ENCODE measurements at places on chromosomes 7 and 10. TPM values are rescaled to one million over a fixed set of nuclear protein-coding genes. Genes with fewer than 3 reads are reported as not detected.
A peak's percentile ranks its signal among the peaks of the same experiment; 100 is the strongest.

GRCh38 chr10:93995598-93996271 is 2.0 kb downstream of the PLCE1 start:
- no peak for DNase-seq

DNA sequence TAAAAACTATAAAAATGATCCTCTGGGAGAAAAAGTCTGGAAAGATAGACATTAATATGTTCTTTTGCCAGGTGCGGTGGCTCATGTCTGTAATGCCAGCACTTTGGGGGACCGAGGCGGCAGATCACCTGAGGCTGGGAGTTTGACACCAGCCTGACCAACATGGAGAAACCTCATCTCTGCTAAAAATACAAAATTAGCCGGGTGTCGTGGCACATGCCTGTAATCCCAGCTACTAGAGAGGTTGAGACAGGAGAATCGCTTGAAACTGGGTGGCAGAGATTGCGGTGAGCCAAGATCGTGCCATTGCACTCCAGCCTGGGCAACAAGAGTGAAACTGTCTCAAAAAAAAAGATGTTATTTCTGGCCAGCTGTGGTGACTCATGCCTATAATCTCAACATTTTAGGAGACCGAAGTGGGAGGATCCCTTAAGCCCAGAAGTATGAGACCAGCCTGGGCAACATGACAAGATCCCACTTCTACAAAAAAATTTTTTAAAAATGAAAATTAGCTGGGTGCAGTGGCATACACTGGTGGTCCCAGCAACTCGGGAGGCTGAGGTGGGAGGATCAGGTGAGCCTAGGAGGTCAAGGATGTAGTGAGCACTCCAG is 101.9 kb upstream of the LRRN3 start:
- no peak for DNase-seq

DNA sequence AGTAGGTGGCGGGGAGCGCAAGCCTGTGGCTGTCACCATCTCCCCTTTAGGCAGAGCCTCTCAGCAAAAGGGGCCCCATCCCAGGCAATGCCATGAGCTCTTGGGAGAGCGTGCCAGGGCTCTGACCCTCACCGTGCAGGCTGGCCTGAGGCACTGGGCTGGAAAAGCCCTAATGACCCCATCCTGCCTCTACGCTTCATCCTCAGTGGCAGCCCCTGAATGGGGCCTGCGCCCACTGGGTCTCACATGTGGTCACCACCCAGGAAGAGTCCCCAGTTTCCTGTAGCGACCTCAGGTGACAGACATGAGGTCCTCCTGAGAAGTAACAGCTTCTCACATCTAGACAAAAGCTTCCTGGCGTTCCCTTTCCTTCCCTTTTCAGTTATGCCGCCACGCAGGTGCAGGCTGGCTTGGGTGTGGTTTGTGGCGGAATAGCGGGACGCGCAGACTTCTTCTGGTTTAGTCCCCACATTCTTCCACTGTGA is 59.2 kb downstream of the CLEC2L start:
- no peak for DNase-seq

- peak; percentile 31 for DNase-seq
These were observed 451 bp downstream of the SRRT start for GRCh38 chr7:100875356-100875751.

- no peak for DNase-seq
These were observed 6.5 kb upstream of the OIT3 start for GRCh38 chr10:72887043-72887442.

DNA sequence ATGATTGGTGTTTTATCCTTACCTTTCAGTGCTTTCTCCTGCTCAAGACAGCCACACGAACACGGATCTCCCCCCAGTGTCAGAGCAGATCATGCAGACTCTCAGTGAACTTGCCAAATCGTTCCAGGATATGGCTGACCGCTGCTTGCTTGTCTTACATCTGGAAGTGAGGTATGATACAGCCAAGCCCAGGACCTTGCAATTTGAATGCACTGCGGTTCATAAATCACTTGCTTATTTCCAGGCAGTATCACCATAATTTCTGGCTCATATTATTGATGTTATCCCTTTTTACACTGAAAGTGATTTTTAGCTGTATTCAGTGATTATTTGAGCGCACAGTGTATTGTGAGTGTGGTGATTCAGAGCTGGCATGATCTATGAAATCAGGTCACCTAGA is 129.7 kb upstream of the LRGUK start:
- no peak for DNase-seq

DNA sequence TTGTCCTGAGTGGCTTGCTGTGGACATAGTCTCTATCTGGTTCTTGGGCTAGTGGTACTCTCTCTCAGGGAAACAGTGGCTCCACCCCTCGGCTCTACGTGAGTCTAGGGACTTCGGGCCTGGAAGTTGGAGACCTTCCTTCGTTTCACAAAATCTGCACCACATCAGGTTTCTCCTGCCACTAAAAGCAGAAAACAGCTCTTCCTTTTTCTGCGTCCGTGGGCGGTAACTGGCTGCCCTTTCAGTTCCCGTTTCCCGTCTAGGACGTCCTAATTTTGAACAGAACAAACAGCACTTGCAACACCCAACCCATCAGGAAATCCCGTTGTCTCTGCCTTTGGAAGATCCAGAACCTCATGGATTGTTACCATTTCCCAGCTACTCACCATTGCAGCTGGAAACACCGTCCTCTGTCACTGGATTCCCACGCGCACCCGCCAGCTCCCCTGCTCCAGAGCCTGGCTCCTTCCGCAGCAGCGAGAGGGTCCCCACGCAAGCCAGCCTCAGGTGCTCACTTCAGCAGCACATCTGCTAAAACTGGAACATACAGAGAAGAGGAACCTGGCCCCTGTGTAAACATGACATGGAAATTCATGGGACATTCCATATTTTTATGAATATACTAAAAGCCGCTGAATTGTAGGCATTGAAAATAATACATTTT is 311.4 kb upstream of the AKR1E2 start:
- no peak for DNase-seq

- DNase-seq, result no peak
These were observed at the start of gene ADAMTS14 for GRCh38 chr10:70672165-70673042. Gene ADAMTS14 (plus strand): TSS chr10:70672506. CDS start chr10:70672803, 297 bp downstream.

- no peak for DNase-seq
These were observed 66.9 kb upstream of the SLC25A13 start for GRCh38 chr7:96388620-96389383.

DNA sequence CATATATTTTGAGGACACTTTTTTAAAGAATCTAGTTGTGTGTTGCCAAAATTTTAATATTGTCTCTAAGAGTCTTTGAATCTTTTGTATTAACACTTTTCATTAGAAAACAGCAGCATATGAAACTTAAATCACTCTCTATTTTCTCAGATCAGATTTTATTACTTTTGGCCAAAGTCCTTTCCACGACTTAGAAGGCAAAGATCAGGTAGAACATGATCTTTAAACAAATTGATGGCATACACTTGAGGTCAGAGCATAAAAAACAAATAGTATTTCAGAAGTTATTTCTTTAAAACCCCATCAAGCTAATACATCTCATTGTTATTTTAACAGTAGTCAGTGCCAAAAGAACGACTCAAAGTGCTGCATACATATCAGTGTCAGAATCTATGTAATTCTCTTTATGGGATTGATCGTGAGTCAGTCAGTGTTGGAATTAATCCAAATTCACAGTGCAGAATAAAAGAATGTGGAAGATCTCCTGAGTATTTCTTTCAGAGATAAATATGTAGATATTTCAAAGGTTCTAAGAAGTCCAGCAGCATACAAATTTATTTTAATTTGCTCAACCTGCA is 9.6 kb upstream of the AGMO start:
- DNase-seq, result no peak

GRCh38 chr7:133675510-133676218 is 422.8 kb downstream of the EXOC4 start:
- DNase-seq, result no peak

DNA sequence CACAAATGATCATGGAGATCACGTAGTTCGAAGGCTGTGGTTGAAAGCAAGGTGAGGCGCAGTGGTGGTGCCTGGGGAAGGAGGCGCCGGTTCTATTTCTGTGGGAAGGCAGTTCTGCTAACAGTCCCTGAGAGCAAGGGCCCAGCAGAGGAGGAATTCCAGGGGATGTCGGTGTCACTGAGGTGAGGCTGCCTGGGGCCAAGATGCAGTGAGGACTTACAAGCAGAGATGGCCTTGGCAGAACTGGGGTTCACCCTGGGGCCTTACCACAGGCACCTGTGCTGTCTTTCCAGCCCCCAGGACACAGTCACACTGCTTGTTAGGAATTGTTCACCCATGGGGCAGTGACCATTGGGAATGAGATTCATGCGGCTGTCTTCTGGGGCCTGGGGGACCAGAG is 26.7 kb downstream of the GBX1 start:
- DNase-seq, result no peak

GRCh38 chr7:95874541-95875265 is 102.3 kb downstream of the DYNC1I1 start:
- DNase-seq, result no peak

- DNase-seq, result no peak
These were observed 494.5 kb downstream of the DNAJB6 start for GRCh38 chr7:157831143-157831905.

- DNase-seq, result no peak
These were observed 86.0 kb downstream of the CAMK1D start for GRCh38 chr10:12435348-12435747.

DNA sequence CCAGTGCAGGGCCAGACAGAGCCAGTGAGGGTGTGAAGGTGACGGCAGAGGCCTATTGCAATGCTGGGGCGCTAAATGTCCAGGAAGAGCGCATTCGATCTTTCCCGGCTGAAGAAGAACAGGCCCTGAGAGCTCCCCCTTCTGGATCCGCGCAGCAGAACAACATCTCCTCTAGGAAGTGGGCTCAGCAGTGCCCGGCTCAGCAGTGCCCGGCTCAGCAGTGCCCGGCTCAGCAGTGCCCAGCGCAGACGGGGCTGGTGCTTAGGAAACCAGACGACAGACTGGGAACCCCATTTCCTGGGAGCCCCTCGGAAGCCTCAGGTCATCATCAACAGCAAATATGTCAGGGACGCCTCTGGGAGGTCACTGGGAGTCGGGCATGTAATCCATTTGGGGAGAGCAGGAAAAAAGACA is 4.7 kb upstream of the NOS3 start:
- peak; percentile 79 for DNase-seq

- DNase-seq, result no peak
These were observed 18.7 kb upstream of the SLF2 start for GRCh38 chr10:100894033-100894432.

GRCh38 chr10:99382176-99382575 is 48.2 kb downstream of the GOT1 start:
- DNase-seq, result no peak

DNA sequence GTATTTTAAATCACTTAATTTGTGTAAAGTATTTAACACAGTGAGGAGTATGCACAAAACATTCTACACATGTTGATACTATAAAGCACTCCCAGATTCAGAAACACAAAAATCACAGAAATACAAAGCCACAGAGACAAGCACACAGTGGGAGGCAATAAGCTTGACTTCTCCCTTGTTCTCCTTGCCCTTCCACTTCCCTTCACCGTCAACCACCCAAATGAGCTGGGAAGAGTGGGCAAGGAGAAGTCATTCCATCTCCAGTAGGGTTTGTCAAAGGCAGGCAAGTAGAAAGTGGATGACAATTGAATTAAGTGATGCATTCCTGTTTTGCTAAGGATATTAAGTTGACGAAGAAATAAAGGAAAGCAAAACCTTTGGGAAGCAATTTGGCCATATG is 4.2 kb upstream of the TMEM139 start:
- no peak for DNase-seq

DNA sequence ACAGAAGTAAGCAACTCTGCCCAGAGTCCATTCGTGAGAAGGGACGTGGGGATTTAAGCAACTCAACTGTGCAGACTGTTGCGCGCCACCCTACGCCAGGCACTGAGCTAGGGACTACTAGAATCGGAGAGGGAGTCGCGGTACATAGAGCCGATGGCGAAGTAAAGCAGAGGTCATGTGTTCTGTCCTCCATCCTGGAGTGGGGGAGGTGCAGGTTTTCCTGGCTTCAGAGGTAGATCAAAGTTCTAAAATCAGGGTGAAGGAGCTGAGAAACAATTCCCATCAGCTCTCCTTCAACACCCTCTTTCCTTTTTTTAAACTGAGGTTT is 23.2 kb downstream of the SLC35G1 start:
- DNase-seq, result no peak

GRCh38 chr7:98908585-98908984 is 30.3 kb downstream of the TRRAP start:
- DNase-seq, result no peak

- DNase-seq, result no peak
These were observed at the start of gene FOXI2 for GRCh38 chr10:127736915-127737562. Gene FOXI2 (plus strand): TSS chr10:127737185. CDS start chr10:127737274, 89 bp downstream.

The ENTPD1 gene
- 0.64 TPM for total RNA-seq

The OR2A1 gene
- 0.19 TPM for total RNA-seq

The ASIC3 gene
- 15.2 TPM for total RNA-seq

The AGR2 gene
- total RNA-seq, result not detected

The GHRHR gene
- not detected for total RNA-seq

The MLXIPL gene
- not detected for total RNA-seq

The SHOC2 gene
- total RNA-seq, result 66.9 TPM
